Caco-2 (cell line): ENCODE measurements at places on chromosomes 12 and 14. TPM values are rescaled to one million over a fixed set of nuclear protein-coding genes. Genes with fewer than 3 reads are reported as not detected.

GRCh38 chr14:51504669-51505068 lies 147.0 kb upstream of the FRMD6 start:
- no peak overlapping the region for H3K27ac ChIP-seq
- H3K4me3 ChIP-seq: no peak overlapping the region
- no peak for DNase-seq
- H3K27me3 ChIP-seq: no peaks in the 10 kb centered on the region
- no peaks in the 10 kb centered on the region for H3K36me3 ChIP-seq

GRCh38 chr14:99862136-99862535 lies 68.9 kb downstream of the EML1 start:
- no peak overlapping the region for H3K27ac ChIP-seq
- no peak overlapping the region for H3K4me3 ChIP-seq
- no peaks in the 10 kb centered on the region for H3K27me3 ChIP-seq
- no peak for DNase-seq
- no peaks in the 10 kb centered on the region for H3K4me1 ChIP-seq

GRCh38 chr14:76489667-76490066 lies 113.7 kb downstream of the ESRRB start:
- no peak for DNase-seq
- H3K27ac ChIP-seq: no peak overlapping the region
- H3K27me3 ChIP-seq: no peaks in the 10 kb centered on the region; the same call in 1 of the 2 replicates
- H3K4me3 ChIP-seq: no peak overlapping the region
- no peaks in the 10 kb centered on the region for H3K4me1 ChIP-seq
- H3K36me3 ChIP-seq: no peaks in the 10 kb centered on the region

GRCh38 chr12:93002293-93003054 lies 73.4 kb upstream of the EEA1 start:
- no peaks in the 10 kb centered on the region for H3K27me3 ChIP-seq
- DNase-seq: no peak
- peaks cover 56% of the 10 kb centered on the region for H3K4me1 ChIP-seq

DNA sequence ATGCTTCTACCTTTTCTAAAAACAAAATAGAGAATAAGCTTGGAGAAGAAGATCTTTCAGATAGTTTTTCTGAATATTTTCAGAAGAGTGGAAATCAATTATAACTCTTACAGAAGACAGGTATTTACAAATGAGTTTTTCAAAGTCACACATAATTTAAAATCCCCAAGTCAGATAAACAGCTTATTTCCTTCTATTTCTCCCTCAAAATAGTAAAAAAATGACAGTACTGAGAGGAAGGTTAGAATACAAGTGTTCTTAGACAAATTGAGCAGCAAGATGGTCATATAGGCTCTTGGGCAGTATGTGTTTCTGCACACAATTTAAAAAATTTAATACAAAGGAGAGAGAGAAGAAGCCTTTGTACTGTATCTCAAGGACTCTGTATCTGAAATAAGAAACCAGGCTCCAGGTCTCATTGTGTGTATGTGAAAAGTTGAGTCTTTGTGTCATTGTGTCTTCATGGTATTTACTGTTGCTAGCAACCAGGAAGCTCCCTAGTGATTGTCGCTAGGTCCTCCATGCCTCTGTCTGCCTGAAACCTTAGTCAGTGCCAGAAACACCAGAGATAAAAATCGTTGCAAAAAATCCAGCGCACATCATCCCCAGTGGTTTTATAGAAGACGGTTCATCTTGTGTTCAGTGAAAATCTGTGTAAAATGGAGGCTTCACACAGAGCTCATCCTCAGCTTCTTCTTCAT lies 12.9 kb upstream of the TUBA1A start:
- H3K27me3 ChIP-seq: no peaks in the 10 kb centered on the region
- H3K36me3 ChIP-seq: no peaks in the 10 kb centered on the region
- H3K4me3 ChIP-seq: no peak overlapping the region

The REC8 gene
- total RNA-seq: 8.4 and 10.6 TPM in 2 replicates
